ENCODE measurements at places on chromosomes 4 and X.

- no peak for DNase-seq
These were observed 379.9 kb downstream of the TRAM1L1 start for GRCh38 chr4:116705466-116705865.

DNA sequence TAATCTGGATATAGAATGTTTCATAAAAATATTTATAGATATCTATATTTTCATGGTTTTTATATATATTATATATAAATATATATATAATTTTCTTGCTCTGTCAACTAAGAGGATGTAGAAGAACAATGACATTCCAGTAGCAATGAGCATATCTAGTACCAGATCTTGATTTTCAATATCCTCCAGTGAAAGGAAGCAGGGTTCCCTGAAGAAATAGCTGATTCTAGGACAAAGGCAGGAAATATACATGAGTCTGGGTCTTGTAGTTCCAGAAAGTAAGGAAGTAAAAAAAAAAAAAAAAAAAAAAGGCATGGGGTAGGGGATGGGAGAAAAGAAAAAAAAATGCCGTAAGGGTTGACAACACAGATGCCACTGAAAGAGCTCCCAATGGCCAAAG lies 241.4 kb downstream of the RASL11B start:
- DNase-seq: no peak

DNA sequence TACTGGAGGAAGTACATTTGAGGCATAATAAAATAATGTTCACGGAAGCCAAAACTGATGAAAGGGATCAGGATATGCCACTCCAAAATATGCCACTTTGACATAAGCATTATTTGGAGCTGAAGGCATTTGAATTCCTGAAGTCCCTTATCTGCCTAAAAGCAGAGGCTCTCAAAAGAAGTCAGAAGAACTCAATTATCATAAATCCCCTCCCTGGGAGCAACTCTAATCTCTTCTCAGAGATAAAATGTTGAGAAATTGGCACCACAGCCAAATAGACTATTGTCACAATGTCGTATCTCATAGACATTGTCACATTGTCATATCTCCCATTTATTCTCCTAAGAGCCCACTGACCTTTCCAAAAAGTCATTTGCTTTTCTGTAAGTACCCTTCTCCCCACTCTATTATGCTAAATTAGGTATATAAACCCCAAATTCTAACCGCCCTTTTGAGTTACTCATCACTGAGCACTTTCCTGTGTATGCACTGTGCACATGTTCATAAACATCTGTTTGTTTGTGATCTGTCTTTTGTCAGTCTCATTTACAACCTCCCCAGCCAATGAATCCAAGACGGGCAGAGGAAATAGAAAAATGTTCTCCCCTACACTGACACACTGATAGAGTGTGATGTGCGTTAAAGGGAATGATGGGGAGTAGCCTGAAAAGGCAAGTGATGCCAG lies 78.5 kb upstream of the NAF1 start:
- no peak for DNase-seq

GRCh38 chr4:131499141-131499873 lies 1649.8 kb upstream of the PCDH10 start:
- no peak for DNase-seq

DNA sequence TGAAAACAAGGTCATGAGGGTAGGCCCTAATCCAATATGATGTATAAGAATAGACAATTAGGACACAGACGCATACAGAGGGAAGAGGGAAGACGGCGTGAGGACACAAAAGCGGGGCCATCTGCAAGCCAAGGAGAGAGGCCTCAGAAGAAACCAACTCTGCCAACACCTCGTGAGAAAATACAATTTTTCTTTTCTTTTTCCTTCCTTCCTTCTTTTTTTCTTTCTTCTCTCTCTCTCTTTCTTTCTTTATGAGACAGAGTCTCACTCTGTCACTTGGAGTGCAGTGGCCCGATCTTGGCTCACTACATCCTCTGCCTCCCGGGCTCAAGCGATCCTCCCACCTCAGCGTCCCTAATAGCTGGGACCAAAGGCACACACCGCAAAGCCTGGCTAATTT lies 1.5 kb upstream of the PKD2 start:
- DNase-seq: no peak

- no peak for DNase-seq
These were observed 29.8 kb downstream of the SLC9A6 start for GRCh38 chrX:136015016-136015415.

DNA sequence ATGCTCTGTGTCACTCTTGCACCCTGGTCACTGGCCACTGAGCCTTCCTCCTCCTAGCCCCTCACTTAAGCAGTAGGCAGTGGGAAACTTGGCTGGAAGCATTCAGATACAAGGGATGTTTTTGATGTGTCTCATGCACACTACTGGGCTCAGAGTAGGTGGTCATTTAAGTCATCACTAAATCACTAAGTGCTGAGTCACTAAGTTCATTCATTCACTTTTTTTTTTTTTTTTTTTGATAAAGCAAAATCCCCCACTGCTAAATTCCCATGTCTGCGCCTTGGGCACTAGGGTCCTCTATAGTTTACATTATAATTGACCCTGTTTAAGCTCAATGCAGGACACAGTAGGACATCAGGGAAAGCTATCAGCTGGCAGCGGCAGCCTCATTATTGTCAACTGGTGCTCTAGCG lies 182.4 kb upstream of the MBNL3 start:
- DNase-seq: no peak

- no peak for DNase-seq
These were observed 8.5 kb upstream of the NFKB1 start for GRCh38 chr4:102492531-102493241.

- peak; percentile 8 for DNase-seq
These were observed 250.5 kb downstream of the TECRL start for GRCh38 chr4:64158648-64159326.

- DNase-seq: no peak
These were observed 194.2 kb downstream of the NWD2 start for GRCh38 chr4:37438564-37439279.

- DNase-seq: no peak
These were observed 27.6 kb downstream of the HPGD start for GRCh38 chr4:174494726-174495125.

GRCh38 chr4:147453561-147454141 lies 27.2 kb upstream of the EDNRA start:
- DNase-seq: no peak

GRCh38 chr4:124946696-124947095 lies 234.2 kb upstream of the ANKRD50 start:
- no peak for DNase-seq

DNA sequence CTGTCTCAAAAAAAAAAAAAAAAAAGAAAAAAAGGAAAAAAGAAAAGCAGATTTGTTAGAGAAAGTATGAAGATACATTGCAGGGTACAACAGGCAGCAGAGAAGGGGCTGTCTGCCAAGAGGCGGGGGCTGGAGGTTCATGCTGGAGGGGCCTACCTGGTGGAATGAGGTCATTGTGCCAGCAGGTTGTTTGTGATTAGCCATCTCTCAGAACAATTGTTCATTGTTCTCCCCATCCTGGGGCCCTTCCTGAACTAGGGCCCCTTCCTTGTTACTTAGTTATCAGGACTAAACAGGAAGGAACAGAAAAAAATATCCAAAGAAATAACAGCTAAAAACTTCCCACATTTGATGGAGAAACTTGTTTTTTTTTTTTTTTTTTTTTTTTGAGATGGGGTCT lies 14.0 kb upstream of the GPKOW start:
- no peak for DNase-seq

GRCh38 chrX:13917507-13917906 lies 100.6 kb upstream of the GPM6B start:
- no peak for DNase-seq

DNA sequence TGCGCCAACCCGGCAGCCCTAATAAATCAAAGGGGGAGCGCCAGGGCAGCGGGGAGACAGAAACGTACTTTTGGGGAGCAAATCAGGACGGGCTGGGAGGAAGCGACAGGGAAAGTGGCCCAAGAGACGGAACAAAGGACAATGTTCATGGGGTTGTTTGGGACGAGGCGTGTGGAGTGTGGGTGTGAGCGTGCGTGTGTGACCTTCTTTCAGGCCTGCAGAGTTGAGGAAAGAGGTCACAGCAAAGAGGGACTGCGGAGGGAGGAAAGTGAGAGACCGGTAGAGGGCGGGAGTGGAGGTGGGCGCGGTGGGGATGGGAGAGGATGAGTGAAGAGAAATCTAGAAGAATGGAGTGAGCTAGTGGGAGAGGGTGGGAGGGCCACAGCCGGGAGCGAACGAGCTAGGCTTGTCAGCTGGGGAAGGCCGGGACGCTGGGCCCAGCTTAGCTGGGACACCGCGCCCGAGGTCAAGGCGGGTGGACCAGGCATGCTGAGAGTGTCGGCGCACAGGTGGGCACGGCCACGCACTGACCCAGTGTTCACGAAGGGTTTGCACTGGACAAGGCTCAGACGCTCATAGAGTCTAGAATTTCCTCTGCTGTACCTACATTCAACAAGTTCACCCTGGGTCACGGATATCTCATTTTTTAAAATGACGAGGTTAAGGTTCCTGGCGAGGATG lies 14.7 kb upstream of the PITX2 start:
- DNase-seq: no peak

- no peak for DNase-seq
These were observed 41.8 kb downstream of the RAB40A start for GRCh38 chrX:103477496-103477895.

- DNase-seq: no peak
These were observed 109.6 kb downstream of the NHSL2 start for GRCh38 chrX:72020204-72020603.
